Kidney tubule cell (primary cell): ENCODE measurements at places on chromosomes 16 and 17.

DNA sequence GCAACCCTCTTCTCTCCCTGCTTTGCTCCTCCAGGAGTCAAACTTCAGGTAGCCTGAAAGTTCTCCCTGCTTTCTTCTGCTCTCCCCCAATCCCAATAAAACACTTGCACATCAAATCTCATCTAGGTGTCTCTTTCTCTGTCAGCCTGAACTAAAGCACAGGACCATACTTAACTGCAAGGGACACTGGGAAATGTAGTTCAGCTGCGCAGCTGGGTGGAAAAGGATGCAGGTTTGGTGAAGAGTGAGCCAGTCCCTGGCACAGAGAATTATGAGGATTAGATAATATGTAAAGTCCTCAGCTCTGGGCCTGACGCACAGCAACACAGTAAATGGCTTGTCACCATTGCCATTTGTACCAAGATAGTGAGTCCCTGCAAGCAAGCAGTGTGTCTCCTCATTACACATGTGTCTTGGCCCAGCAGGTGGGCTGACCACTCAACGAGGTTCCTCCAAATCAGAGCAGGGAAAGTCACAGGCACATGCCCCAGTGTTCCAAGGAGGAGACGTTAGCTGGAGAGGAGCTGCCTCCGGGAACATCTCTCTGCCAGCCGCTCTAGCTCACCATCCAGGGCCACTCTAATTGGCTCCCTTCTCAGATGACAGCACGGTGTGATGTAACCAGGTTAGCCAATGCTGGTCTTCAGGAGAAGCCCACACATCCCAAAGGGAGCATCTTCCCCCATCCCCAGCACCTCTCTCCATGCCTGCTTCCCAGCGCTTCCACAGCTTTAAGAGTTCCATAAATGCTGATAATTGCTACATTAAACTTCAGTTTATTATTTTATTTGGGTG is 29.7 kb upstream of the IRX3 start:
- no peak for DNase-seq

DNA sequence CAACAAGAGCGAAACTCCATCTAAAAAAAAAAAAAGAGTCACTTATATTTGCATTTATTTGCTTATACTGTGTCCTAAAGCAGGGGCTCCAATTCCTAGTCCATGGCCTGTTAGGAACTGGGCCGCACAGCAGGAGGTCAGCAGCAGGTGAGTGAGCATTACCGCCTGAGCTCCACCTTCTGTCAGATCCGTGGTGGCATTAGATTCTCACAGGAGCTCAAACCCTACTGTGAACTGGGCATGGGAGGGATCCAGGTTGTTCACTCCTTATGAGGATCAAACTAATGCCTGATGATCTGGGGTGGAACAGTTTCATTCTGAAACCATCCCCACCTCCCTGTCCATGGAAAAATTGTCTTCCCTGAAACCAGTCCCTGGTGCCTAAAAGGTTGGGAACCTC is 24.9 kb downstream of the ITGB3 start:
- peak; percentile 64 for DNase-seq

DNA sequence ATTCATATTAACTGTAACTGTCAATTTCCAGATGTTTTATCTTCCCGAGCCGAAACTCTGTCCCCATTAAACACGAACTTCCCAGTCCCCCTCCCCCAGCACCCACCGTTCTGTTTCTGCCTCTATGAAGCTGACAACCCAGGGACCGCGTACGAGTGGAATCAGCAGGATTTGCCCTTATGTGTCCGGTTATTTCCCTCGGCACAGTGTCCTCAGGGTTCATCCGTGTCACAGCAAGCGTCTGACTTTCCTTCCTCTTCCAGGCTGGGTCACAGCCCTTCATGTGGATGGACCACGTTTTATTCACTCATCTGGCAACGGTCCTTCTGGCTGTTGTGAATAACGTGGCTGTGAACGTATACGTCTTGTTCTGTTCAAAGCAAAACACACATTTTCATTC is 31.3 kb downstream of the METRNL start:
- no peak for DNase-seq

GRCh38 chr17:7475764-7476422 is 3.5 kb downstream of the ZBTB4 start:
- no peak for DNase-seq

DNA sequence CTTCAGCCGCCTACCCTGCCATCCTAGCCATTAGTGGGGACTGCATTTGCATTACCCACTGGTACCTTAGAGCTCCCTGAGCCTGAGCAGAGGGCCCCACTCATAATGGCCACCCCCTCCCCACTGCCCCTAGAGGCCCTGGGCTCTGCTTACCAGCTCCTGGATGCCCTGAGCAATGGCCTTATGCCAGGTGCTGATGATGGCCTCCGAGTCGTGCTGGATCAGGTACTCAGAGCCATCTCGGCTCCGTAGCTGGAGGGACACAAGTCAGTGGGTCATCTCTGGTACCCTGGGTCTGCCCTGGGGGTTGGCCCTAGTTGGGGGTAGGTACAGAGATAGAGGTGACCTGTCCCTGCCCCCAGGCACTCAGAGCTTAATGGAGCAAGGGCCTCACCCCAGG is 34.9 kb downstream of the ARHGAP27 start:
- no peak for DNase-seq

- no peak for DNase-seq
Measured at GRCh38 chr17:238964-239259, 57.5 kb upstream of the DOC2B start.

DNA sequence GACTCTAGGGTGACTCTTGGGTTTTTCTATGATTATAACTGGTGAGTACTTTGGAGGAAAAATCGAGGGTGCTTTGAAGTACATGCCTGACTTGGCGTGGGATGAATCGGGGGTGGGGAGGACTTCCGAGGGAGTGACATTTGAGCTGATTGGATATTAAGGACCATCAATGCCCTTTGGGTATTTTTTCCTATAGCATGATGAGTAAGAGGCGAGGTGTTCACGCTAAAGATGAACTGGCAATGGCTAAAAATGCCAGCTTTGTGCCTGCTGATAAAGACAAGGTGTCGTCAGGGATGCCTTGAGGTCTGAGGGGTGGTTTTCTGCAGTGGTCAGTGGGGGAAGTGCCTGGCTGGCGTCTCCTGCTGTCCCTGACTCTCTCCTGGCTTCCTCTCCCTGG is 25.3 kb downstream of the USP43 start:
- no peak for DNase-seq

DNA sequence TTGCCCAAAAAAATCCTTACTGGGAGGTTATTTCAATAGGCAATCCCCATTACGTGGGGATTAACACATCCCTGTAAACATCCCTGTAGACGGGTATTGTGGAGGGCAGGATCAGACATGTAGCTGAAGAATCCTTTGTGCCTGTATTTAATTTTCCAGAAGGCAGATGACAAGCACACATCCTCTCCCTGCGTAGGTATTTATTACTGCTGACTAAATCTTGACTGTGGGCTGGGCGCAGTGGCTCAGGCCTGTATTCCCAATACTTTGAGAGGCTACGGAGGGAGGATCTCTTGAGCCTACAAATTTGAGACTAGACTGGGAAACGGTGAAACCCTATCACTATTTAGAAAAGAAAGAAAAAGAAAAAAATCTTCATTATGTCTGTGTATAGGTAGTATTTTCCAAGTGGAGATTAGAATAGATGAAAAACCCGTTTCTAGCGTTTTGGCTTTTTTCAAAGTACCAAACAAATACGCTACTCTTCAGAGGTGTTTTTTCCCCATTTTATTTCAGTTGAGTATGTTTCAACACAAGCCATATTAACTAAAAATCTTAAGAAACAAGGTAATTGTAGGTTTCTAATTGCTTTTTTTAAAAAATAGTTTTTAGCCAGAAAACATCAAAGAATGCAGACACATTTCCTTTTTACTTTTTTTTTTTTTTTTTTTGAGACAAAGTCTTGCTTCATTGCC is 1.5 kb upstream of the MARF1 start:
- DNase-seq: peak; percentile 5

- DNase-seq: no peak
Measured at GRCh38 chr16:84868829-84869472, 49.2 kb downstream of the CRISPLD2 start.

GRCh38 chr17:60678118-60678444 is 430 bp downstream of the BCAS3 start:
- peak; percentile 8 for DNase-seq

DNA sequence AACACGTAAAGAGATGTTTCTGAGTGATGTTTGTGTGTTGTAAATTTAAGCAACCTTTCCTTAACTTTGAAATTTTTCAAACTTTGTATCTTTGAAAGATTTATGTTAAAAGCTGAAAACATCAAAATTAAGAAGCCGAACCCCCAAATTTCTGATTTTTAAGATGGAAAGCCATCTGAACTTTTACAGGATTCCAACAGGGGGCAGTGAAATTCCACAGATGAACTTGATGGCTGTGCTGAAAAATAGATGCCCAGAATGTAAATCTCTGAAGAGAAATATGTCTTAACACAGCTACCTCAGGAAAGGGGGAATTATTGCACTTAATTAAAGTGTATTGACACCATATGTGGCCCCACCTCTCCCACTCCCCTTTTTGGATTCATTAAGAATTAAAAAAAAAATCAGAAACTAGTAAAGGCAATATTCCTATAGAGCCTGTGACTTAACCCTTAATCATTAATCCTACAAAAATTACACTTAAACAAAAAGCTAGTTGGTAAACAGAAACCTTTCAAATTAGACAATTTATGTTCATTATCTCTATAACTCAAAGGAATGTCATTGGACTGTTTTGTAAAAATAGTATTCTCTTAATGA is 597.9 kb downstream of the KCNJ2 start:
- DNase-seq: peak; percentile 48

GRCh38 chr16:53098526-53099317 is 43.9 kb downstream of the CHD9 start:
- DNase-seq: peak; percentile 95

DNA sequence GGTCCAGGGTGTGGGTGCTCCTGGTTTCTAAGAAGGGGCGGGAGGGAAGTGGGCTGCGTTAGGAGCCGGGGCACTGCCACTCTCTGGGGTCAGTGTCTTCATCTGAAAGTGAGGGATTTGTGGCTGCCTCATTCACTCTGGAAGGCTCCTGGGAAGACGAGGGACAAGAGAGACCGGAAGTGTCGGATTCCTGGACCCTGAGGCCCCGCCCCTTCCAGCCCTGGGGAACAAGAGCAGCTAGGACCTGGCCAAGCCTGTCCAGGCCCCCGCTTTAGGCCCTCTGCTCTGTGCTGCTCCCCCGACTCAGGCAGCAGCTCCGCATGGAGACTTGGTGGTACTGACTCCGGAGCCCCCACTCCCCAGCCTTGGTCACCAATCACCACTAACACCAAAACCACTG is 6.5 kb downstream of the LGALS3BP start:
- DNase-seq: no peak

GRCh38 chr17:2253768-2254406 is 49.7 kb downstream of the SMG6 start:
- peak; percentile 16 for DNase-seq

- DNase-seq: no peak
Measured at GRCh38 chr17:81164371-81165245, 699 bp upstream of the PVALEF start.

GRCh38 chr17:60720763-60721531 is 43.3 kb downstream of the BCAS3 start:
- peak; percentile 65 for DNase-seq

- no peak for DNase-seq
Measured at GRCh38 chr16:83550183-83550569, 257.6 kb upstream of the HSBP1 start.

DNA sequence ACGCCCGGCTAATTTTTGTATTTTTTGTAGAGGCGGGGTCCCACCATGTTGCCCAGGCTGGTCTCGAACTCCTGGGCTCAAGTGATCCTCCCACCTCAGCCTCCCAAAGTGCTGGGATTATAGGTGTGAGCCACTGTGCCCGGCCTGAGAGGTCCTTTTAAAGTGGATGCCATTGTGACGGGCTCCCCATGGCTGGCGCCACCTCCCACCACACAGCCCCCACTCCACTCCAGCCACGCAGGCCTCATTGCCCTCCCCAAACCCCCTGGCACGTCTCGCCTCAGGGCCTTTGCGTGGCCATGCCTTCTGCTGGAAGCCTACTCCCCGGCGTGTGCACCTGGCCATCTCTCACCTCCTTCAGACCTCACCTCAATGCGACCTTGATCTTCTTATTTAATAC is 11.9 kb upstream of the KDM6B start:
- DNase-seq: no peak

DNA sequence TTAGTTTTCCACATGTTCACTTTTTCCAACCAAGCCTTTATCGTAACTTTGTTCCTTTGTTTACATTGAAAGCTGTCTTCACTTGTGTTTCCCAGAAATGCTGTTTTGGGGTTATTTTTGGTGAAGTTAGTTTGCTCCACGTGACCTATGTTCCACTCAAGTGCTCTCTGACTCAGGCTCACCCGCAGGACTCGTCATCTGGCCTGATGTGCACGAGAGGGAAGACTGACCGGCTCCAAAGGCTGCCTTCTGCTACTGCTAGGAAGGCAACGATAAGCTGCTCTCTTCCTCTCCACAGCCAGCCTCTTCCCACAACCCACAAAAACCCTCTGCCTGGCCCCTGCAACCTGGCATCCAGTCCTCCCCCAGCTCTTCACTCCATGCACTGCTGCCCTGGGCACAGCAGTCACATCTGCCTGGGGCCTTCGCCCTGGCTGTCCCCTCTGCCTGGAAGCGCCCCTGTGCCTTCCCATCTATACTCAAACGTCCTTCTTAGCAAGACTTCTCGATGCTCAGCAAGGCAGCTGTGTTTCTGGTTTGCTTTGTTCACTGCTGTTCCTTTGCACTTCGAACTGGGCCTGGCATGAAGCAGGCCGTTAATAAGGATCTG is 28.0 kb downstream of the ZCCHC14 start:
- peak; percentile 90 for DNase-seq

- peak; percentile 71 for DNase-seq
Measured at GRCh38 chr17:74842599-74843351, 16.9 kb downstream of the GRIN2C start.

GRCh38 chr17:78111016-78111726 is 17.4 kb downstream of the TMC6 start:
- no peak for DNase-seq

GRCh38 chr17:40480501-40481003 is 20.9 kb downstream of the TNS4 start:
- no peak for DNase-seq

DNA sequence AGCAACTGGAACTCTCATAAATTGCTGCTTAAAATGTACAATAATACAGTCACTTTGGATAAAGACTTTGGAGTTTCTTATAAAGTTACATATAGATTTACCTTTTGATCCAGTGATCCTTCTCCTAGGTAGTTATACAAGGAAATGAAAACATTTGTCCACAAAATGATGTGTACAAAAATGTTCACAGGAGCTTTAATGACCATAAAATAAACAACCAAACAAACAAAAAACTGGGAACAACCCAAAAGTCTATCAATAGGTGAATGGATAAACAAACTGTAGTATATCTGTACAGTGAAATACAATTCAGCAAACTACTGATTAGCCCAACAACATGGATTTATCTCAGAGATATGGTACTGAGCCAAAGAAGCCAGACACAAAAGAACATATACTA is 37.6 kb downstream of the TTLL6 start:
- DNase-seq: no peak

DNA sequence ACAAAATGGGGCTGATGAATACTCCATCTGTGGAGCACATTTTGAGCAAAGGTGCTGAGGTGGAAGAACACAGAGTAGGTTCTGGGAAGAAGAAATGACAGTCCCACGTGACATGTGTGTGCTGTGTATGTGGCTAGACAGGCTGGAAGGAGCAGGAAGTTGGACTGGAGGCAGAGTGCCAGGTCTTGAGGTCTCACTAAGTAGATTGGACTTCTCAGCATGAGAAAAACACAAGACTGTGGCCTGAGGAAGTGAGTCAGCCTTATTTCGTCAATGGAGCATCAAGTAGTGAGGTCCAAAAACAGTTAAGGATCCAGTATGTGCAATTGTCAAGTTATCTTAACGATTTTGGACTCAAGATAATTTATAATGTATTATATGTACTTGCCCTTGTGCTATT is 736.5 kb downstream of the KCNJ2 start:
- DNase-seq: peak; percentile 60
